COR-L47 (cell line): ENCODE measurements at places on chromosomes 6 and 20.
A peak's percentile ranks its signal among the peaks of the same experiment; 100 is the strongest.

DNA sequence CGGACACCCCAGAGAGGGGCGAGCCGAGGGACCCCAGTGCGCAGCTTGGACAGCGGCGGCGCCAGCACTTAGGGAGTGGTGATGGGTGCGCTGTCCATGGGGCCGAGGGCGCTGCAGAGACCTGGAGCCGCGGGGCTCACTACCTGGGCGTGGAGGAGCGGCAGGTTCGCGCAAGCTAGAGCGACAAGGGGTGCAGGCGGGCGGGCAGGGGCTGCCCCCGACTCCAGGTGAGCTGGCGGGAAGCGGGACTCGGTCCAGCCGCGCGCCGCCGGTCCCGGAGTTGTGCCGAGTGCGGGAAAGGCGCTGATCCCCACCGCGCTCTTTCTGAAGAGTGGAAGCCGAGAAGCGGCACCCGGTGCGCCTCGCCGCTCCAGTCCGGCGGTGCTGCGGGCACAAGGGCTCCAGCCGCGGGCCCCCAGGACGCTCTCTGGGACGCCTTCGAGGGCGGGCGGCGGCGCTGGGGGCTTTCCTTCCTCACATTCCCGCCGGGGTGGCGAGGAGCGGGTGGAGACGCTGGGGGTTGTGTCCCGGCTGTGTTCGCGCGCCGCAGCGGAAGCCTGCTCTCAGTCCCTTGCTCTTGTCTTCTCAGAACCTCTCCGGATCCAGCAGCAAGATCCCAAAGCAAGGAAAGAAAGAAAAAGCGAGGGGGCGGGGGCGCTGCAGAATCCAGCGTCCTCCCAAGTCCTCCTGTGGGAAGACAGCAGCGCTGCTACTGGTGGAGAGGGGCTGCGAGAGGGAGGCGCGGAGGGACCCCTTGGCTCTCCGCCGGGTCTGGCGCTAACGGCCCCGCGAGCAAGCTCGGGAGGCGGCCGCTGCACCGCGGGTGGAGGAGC lies at the start of gene B3GAT2:
B3GAT2 (minus strand) TSS at position 610 of the 833 bp plus-strand sequence. CDS start 631 bp downstream, outside the sequence.
- peak; percentile 24 for DNase-seq

- no peak for DNase-seq
Observed at GRCh38 chr6:104943781-104944180, 13.1 kb upstream of the LIN28B start.

DNA sequence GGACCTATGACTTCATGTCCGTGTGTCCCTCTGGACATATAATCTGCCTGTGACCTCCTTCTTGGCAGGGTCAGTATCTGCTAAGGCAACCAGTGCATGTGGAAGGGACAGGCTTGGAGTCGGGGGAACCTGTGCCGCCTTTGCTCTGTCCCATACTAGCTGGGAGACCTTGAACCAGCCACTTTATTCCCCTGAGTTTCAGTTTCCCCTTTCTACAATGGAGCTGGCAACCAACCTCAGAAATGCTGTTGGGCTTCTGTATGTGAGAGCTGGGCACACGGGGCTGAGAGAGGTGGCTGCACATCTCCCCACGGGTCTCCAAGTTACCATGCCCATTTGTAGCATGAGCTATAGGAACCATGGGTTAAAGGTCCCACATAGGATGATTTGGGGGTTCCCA lies 53.8 kb downstream of the CD40 start:
- no peak for DNase-seq

DNA sequence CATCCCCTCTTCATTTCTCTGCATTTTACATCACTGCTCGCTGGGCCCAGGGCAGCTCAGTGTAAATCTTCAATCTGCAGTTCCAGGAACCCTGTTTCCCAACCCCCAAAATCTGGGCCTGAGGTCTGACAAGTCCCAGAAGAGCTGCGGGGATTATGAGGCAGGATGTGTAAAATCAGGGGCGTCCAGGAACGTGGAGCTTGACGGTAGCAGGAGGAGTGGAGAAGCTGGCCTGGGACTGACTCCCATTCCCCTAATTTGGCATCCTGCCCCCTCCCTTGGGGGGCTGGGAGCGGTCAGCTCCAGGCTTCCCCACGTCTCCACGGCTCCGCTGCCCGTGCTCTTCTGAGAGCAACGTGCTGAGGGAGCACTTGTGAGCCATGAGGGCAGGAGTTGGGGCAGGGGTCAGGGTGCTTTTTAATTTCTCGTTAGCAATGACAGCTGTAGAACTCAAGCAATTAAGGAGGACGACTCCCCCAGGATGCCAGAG lies 23.4 kb upstream of the VEGFA start:
- no peak for DNase-seq
